Fibroblast of skin of scalp (primary cell): ENCODE measurements at places on chromosomes 4 and X.

DNA sequence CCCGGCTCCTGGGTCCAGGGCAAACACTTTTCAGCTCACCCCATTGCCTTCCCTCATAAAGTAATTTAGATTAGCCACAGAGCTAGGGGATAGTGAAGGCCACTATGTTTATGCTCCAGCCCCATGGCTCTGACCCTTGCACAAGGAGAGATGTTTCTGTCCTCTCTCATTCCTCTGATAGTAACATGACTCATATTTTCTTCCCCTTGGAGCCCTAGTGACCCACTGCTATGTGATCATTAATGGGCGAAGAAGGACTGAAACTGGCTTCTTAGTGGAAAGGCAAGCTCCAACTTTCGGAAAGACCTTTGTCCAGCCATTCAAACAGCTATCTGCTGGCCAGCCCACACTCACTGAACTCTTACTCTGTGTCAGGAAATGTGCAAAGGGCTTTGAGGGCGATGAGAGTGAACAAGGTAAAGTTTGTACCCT lies 12.3 kb downstream of the CLDN2 start:
- no peak for DNase-seq

DNA sequence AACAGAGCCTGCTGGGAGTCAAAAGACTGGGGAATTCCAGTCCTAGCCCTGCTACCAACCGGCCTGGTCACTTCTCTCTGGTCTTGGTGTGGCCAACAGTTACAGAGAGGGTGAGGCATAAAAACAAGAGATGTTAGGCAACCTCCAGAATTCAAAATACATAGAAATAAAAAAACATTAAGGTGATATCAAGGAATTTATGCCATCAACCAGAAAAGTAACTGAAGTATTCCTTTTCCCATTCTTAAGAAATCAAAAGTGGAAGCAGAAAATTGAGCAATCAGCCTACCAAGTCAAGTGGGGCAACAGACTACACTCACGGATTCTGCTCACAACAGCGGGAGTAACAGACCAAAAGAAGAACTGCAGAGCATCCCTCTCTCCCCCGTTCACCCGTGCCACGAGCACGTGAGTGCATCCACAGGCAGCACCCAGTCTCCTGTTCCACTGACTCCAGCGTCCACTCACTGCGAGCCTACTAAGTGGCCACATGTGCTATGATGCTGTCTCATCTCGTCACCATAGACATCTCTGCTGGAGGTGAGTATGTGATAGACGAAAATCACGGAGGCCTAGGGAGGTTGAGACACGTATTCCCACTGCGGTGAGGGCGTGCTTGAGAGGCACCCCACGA lies 29.3 kb downstream of the AFAP1 start:
- DNase-seq: peak; percentile 57

- DNase-seq: no peak
Measured at GRCh38 chr4:23333556-23333945, 556.3 kb downstream of the PPARGC1A start.

GRCh38 chr4:175065228-175065627 lies 147.1 kb downstream of the ADAM29 start:
- DNase-seq: no peak

GRCh38 chr4:168152837-168153500 lies 60.6 kb downstream of the ANXA10 start:
- no peak for DNase-seq

GRCh38 chrX:8653956-8654355 lies 78.0 kb downstream of the ANOS1 start:
- no peak for DNase-seq

- peak; percentile 78 for DNase-seq
Measured at GRCh38 chr4:121594796-121595526, 101.8 kb downstream of the ANXA5 start.

DNA sequence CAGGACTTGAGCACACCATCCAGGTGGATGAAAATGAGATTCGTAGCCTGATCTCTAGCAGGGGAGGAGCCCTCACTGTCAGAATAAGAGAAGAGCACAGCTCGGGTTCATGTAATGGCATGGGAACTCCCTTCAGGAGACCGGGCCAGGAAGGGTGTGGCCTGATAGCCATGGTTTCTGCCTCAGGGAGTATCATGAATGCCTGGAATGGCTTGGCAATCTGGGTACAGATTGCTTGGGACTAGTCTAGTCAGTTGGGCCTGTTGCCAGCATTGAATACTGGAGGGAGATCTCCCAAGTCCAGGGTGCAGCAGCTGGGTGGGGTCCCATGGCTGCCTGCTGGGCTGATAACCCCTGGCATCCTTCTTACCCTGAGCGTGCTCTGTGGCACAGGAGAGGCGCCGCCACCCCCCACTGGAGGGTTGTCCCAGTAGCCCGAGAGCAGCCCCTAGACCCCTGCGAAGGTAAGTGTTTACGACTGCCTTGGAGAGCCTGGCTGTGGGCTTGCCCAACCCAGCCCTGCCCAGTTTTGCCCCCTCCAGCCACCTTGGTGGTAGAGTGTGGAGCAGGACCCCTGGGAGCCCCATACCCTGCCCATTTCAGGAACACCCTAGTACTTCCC lies 298.8 kb downstream of the TEX13A start:
- DNase-seq: no peak

GRCh38 chr4:3793545-3793944 lies 27.4 kb downstream of the ADRA2C start:
- DNase-seq: no peak

- DNase-seq: peak; percentile 41
Measured at GRCh38 chr4:53480909-53481308, 103.5 kb downstream of the FIP1L1 start.

DNA sequence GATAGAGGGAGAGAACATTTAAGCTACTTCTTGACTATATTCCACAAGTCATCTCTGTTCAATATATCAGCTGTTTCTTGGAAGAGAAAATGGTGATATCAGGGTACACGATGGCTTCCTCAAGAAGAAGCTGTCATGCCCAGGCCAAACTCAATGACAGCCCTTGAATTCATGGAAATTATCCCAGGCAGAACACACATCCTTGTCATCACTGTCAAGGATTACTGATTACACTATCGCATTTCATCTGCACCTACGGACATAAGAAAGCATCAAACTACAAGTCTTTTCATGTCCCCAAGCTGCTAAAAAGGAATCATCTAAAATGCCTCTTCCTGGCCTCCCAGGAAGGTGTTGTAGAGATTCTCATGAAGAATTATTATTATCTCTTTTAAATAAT lies 165.2 kb upstream of the SLC7A11 start:
- DNase-seq: no peak

DNA sequence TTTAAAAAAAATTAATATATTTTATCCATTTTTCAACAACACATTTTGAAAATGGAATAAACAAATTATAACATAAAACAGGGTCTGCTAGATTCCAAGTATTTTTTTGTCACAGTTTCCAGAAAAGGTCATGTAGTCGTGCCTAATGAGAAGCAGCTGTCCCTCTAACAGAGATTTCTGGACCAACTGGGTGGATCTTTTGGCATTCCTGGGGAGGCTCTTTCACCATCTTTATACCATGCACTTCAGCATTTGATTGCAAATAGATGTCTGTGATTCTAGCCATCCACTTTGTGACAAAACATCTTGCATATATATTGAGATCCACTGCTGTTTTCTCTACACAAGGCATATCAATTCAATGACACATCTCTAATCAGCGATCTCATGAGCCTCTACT lies 210.7 kb upstream of the LDB2 start:
- peak; percentile 64 for DNase-seq

- no peak for DNase-seq
Measured at GRCh38 chr4:77199701-77200100, 42.7 kb downstream of the CCNG2 start.

GRCh38 chrX:120145295-120145925 lies 13.0 kb upstream of the RHOXF2 start:
- DNase-seq: no peak

GRCh38 chr4:71113294-71113693 lies 119.8 kb downstream of the DCK start:
- DNase-seq: no peak

GRCh38 chr4:20091781-20092180 lies 159.9 kb upstream of the SLIT2 start:
- DNase-seq: no peak

DNA sequence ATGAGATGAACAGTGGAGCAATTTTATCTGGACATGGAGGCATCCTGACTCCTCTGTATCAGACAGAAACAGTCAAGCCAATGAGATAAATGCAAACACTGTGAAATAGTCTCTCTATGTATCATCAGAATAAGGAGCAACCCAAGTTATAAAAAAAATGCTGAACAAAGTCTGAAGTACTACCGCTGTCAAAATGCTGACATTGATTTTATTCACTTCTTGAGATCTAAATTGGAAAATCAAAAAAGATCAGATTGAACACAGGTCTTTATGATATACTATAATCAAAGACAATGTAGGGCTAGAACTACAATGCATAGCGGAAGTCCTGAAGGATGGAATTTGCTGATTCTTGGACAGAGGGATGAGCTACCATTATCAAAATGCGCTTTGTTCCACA lies 76.1 kb downstream of the FTHL17 start:
- DNase-seq: no peak

GRCh38 chr4:134216411-134216810 lies 14.8 kb upstream of the PABPC4L start:
- peak; percentile 69 for DNase-seq

GRCh38 chrX:13253223-13253622 lies 66.6 kb downstream of the ATXN3L start:
- no peak for DNase-seq

DNA sequence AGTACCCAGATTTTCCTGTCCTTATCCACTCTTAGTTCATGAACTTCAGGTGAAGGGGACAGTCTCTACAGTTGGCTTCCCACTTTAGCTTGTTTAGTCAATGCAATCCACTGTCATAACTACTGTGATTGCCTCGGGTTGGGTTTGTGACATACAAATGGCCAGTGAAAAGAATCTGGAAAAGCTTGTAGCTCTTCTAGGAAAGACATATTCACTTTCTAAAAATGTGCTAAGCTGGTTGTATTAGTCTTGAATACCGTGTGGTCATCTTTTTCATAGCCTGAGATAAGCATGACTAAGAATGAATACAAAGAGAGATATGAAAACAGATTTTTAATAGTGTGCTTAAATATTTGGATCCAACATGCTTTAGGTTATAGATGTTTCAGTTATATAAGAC lies 1443.5 kb upstream of the IGFBP7 start:
- DNase-seq: no peak

DNA sequence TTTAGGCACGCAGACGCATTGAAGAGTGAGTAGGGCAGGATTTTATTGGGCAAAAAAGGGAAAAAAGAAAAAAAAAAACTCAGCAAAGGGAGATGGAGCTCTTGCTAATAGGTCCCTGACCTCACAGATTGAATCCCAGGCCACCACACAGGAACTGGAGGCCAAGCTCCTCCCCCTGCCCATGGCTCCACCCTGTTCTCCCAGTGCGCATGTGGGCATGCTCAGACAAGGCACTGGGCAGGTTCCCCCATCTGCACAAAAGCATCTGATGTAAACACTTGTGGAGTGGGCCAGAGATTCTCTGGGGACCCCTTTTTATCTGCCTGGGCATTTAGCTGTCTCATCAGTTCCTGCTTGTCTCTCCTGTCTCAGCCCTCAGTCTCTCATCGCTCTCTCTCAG lies 9.5 kb downstream of the FRMD7 start:
- DNase-seq: no peak

- no peak for DNase-seq
Measured at GRCh38 chr4:145483514-145483913, 1.9 kb downstream of the SMAD1 start.

GRCh38 chrX:126339928-126340327 lies 173.8 kb upstream of the DCAF12L2 start:
- no peak for DNase-seq

- peak; percentile 80 for DNase-seq
Measured at GRCh38 chrX:20515841-20516461, 249.2 kb upstream of the RPS6KA3 start.

- DNase-seq: no peak
Measured at GRCh38 chrX:100207331-100208024, 202.6 kb downstream of the PCDH19 start.

- peak; percentile 4 for DNase-seq
Measured at GRCh38 chrX:56232221-56233082, at the start of gene KLF8. Gene KLF8, plus strand, starts transcription at chrX:56232356. Its CDS starts 979 bp downstream, at chrX:56233335.

- no peak for DNase-seq
Measured at GRCh38 chr4:54213761-54214160, 15.3 kb upstream of the PDGFRA start.

DNA sequence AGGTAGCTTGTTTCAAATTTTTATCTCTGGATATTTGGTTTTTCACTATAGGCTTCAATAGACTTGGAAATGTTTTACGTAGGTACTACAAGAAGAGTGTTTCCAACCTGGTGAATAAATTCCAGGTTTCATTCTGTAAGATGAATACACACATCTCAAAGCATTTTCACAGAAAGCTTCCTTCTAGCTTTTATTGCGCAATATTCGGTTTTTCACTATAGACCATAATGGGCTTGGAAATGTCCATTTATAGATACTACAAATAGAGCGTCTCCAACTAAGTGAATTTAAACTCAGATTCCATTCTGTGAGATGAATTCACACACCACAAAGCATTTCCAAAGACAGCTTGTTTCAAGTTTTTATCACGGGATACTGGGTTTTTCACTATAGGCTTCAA lies 857.7 kb upstream of the HS3ST1 start:
- no peak for DNase-seq

GRCh38 chrX:108064001-108064400 lies 19.1 kb downstream of the VSIG1 start:
- no peak for DNase-seq

- DNase-seq: peak; percentile 2
Measured at GRCh38 chrX:50067435-50068284, 133.1 kb downstream of the AKAP4 start.

- no peak for DNase-seq
Measured at GRCh38 chr4:109990261-109991257, 77.9 kb downstream of the EGF start.

DNA sequence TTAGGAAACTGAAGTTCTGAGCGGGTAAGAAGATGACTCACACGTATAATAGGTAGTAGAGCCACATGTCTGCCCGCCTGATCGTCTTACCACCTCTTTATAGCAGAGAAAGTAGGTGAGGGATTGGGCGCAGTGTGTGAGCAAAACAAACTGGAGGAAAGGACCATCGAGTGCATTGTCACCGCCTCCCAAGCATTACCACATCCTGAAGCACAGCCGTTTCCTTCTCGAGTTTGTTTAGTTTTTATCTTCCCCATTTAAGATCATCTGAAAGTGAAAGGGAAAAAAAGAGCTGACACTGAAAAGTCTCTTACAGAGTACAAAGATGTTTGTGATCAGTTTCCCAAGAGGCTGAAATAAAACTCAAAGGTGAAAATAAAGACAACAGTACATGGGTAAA lies 14.8 kb downstream of the PDK3 start:
- no peak for DNase-seq

GRCh38 chrX:16573781-16574180 lies 76.2 kb upstream of the S100G start:
- peak; percentile 91 for DNase-seq
